ENCODE measurements at places on chromosomes 13 and 19. TPM values are rescaled to one million over a fixed set of nuclear protein-coding genes. Genes with fewer than 3 reads are reported as not detected.

The LILRB2 gene
- total RNA-seq, result 41.4 TPM

DNA sequence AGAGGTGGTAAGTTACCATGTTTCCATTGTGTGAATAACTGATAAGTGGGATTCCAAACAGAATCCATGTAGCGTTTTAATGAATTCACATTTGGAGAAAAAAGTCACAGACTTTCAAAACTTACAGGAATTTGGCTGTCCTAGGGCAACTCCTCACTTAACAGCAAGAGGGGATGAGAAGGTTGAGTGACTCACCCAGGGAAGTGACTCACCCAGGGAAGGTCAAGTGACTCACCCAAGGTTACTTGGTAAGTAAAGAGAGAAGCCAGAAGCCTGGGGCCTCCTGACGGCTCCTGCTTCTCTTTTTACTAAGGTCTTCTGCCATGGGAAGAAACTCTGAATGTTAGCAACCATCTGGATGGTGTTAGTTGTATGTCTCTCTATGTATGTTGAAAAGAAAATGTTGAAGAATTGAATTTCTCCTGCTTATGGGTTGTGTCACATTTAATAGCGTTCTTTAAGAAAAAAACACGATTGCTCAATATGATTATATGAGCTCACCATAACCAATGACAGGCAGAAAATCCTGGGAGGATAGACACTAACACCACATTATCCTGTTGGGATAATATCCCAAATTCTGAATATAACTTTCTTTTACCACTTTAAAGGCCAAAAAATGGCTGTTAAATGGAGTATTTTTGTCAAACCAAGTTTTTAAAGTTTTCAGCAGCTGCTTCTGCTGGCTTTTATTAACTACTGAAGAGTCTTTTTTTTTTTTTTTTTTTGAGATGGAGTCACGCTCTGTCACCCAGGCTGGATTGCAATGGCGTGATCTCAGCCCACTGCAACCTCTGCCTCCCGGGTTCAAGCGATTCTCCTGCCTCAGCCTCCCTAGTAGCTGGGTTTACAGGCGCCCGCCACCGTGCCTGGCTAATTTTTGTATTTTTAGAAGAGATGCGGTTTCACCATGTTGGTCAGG, 195.6 kb downstream of the GGACT start:
- H3K27me3 ChIP-seq, result no peaks in the 10 kb centered on the region
- H3K36me3 ChIP-seq, result no peaks in the 10 kb centered on the region
- DNase-seq, result peak; percentile 19
- H3K27ac ChIP-seq, result no peak overlapping the region
- no peak overlapping the region for H3K4me3 ChIP-seq

DNA sequence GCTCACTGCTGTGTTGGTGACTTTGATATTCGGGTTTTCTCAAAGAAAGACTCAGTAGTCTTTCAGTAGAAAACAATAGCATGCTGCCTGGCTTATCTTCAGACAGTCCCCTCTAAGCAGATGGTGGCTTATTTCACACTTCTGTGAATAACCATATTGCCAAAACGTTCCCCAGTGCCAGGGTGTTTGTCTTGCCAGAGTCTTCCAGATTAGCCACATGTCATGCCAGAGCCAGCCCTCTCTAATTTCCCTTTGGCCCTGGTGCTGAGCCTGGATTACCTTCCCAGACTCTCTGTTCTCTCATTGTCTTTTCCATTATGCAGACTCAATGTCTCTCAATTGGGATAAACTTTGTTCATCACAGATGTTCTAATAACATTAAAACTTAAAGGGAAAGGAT, 488.0 kb upstream of the ATXN8OS start:
- no peak overlapping the region for H3K4me3 ChIP-seq
- no peaks in the 10 kb centered on the region for H3K36me3 ChIP-seq
- no peaks in the 10 kb centered on the region for H3K4me1 ChIP-seq
- no peaks in the 10 kb centered on the region for H3K27me3 ChIP-seq

- no peaks in the 10 kb centered on the region for H3K4me1 ChIP-seq
- no peaks in the 10 kb centered on the region for H3K36me3 ChIP-seq
- H3K27ac ChIP-seq, result no peak overlapping the region
- DNase-seq, result no peak
- no peaks in the 10 kb centered on the region for H3K27me3 ChIP-seq
- no peak overlapping the region for H3K4me3 ChIP-seq
Measured at GRCh38 chr13:110449219-110450015, 112.1 kb downstream of the RAB20 start.

DNA sequence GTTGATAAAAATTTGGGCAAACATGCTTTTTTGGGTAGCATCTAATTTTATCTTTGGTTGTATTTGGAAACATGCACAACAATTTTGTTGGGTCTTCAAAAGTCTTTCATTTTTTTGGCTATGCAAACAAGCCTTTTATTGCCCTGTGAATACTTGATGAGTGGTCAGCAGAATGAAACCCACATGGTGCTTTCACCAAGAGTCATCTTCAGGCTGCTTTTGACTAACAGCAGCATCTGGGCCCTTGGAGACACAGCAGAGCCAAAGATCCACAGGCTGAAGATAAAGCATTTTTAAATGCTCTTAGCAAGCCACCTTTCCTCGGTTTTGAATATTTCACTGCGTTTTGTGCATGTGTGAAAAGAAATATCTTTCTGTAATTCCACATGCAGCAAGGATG, 154.9 kb downstream of the FGF9 start:
- H3K27ac ChIP-seq, result no peak overlapping the region
- H3K36me3 ChIP-seq, result no peaks in the 10 kb centered on the region
- DNase-seq, result no peak
- no peak overlapping the region for H3K4me3 ChIP-seq
- H3K4me1 ChIP-seq, result no peaks in the 10 kb centered on the region

DNA sequence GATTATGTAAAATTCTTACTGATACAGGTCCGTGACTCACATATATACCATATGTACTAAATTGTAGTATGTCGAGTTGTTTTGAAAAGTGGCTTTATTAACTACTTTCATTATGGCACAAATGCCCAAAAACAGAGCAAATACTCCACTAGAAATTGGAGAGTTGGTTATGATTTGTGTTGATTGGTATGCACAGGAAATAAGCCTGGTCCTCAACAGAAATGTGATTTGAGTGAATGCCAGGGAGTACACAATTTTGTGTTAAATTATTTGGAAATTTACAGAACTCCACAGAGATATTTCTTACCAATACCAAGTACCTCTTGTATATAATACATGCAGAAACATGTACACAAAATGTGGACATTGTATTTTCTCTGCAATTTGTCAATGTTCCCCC, 676.7 kb downstream of the PCDH9 start:
- H3K4me1 ChIP-seq, result no peaks in the 10 kb centered on the region
- no peak for DNase-seq
- H3K4me3 ChIP-seq, result no peak overlapping the region
- H3K27me3 ChIP-seq, result no peaks in the 10 kb centered on the region
- H3K36me3 ChIP-seq, result no peaks in the 10 kb centered on the region

DNA sequence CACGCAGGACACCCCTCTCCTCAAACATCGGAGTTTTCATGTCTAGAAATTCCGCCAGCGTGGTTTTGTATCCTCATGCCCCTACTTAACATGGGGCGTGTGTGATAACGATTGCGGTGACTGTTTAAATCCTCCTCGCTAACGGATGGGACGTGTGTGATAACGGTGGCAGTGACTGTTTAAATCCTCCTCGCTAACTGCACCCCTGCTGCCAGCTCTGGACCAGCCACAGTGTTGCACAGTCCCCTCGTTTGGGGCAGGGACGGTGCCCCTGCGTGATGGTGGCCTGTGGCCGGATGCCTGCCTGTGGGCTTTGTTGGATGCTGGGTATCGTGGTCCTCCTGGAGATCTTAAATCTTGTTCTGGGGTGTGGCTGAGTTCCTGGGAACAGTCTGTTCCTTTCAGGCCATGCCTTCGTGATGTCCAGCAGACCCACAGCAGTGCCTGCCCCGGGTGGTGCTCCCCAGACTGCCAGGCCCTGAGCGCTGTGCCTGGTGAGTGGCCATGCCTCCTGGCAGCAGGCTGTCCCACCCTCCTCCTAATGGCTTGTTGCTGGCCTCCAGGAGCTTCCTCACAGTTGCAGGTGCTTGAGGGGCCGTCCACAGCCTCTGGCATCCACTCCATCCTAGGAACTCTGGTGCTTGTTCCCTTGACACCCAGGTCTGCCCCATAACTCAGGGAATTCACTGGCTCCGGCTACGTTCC, 122.5 kb upstream of the MCF2L start:
- DNase-seq, result no peak
- H3K27ac ChIP-seq, result no peak overlapping the region
- H3K36me3 ChIP-seq, result peaks cover 10% of the 10 kb centered on the region
- no peak overlapping the region for H3K4me3 ChIP-seq
- no peaks in the 10 kb centered on the region for H3K27me3 ChIP-seq

- H3K27ac ChIP-seq, result no peak overlapping the region
- no peaks in the 10 kb centered on the region for H3K36me3 ChIP-seq
- no peaks in the 10 kb centered on the region for H3K27me3 ChIP-seq
- H3K4me1 ChIP-seq, result no peaks in the 10 kb centered on the region
Measured at GRCh38 chr13:112453207-112453829, 77.2 kb downstream of the SPACA7 start.

DNA sequence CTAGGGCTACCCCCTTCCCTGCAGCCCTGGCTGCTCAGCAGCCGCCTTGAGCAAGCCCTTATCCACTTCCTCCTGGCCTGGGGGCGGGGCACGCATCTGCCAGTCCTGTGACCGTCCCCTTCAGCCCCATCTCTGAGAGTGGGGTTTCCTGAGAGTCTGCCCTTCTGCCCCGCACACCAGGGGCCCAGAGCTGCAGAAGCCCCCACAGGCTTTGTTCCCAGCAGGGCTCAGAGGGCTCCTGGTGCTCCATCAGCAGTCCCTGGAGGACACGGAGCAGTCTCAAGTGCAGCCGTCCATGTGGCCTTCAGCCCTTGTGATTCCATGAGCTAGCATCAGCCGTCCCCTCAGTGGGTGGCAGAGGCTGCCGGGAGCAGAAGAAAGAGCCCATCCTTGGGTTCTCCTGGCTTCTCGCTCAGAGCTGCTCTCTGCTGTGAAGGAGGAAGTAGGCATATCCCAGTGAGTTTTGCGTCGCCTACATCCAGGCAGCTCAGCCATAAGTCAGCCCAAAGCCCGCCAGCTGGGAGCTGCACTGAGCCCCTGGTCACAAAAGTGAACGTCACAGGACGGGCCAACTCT, 16.3 kb downstream of the MYO9B start:
- DNase-seq, result no peak
- H3K4me3 ChIP-seq, result no peak overlapping the region
- peaks cover 6% of the 10 kb centered on the region for H3K36me3 ChIP-seq
- no peaks in the 10 kb centered on the region for H3K27me3 ChIP-seq

DNA sequence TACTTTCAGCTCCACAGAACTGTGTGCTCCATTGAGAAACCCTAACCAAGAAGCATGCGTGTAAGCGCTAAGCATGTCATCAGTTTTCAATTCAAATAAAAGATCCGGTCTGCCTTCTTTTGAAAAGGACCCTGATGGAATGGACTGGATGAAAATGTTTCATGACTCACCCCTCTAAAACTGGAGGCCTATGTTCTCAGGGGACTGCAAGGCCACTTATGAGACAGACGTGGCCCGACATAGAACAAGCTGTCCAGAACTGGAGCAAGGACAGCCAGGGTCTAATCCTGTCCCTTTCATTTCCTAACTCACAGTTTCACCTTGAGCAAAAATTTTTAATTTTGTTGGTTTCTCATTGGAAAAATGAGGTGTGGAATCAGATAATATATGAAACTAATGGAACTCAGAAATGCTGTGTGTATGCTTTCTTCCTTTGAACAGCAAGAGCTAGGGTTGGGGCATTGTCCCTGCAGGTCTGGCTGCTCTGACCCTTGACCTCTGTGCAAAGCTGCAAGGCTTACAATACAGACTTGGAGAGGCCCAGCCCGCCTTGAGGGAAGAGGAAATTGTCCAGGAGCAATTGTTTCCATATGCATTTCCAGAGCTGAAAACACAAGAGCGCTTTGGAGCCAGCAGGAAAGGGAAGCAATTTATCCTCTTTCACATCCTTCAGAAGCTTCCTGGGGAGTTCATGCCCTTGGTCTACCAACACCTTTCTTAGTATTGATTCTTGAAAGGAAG, 553.4 kb upstream of the KLF12 start:
- H3K27ac ChIP-seq, result no peak overlapping the region
- no peak overlapping the region for H3K4me3 ChIP-seq
- DNase-seq, result no peak
- H3K27me3 ChIP-seq, result no peaks in the 10 kb centered on the region

DNA sequence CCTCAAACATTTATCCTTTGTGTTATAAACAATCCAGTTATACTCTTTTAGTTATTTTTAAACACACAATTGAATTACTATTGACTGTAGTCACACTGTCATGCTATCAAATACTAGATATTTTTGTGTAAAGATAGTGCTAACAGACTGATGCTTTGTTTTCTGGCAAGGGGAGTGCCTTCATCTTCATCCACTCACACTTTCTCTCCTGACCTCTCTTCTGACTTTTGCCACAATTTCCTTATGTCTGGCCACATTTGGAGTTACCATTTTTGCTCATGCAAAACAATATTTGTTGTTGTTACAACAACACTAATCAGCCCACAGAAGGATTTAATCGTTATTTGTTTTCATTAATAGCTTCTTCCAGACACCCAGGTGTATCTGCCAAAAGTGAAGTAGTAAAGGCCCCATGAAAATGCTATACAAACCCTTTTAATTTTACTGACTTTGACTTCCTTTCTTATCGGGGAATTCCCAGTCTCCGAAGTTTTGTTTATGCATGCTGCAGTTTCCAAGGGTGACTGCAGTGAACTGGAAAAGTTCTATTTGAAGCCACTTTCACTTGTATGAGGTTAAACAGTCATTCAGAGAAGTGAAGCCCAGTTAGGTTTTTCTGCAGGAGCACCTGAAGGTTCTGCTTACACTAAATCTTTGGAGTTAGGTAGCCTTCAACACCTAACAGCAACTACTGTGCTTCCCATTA, 66.1 kb upstream of the FRY start:
- DNase-seq, result peak; percentile 20
- H3K27ac ChIP-seq, result peak overlapping the region; percentile 61
- H3K27me3 ChIP-seq, result no peaks in the 10 kb centered on the region
- H3K4me1 ChIP-seq, result no peaks in the 10 kb centered on the region
- H3K4me3 ChIP-seq, result no peak overlapping the region

DNA sequence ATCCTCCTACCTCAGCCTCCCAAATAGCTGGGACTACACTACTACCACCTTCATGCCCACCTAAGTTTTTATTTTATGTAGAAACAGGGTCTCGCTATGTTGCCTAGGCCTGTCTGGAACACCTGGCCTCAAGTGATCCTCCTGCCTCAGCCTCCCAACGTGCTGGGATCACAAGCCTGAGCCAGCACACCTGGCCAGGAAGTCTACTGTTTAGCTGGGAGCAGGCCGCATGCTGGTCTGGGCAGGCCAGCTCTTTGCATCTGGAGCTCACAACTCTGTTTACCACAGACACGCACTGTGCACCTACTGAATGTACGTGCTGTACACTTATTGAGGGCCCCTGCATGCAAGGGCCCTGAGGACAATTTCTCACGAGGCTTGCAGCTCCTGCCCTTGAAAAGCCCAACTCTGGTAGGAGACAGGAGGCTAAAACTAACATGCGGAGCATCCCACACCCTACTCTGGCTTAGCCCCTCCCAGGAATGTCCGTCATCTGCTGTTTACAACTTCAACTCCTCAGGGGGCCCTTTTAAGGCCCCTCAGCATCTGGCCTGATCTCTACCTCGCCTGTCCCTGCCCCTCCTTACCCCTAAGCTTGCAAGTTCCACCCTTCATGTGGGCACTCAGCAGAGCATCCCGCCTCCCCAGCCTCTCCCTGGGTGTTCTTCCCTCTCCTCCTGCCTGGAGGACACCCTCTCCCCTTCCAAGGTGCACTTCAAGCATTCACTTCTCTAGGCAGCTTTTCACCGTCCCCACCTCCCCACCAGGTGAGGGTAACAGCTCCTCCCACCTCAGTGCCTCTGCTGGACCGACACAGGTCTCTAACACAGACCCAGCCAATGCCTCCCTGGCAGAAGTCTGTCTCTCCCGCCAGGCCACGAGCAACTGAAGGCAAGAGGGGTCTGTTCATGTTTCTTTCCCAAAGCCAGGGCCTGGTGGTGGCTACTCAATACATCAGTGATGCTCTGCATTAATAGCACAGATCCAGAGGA, 114.2 kb upstream of the UQCRFS1 start:
- H3K27ac ChIP-seq, result no peak overlapping the region
- no peaks in the 10 kb centered on the region for H3K27me3 ChIP-seq
